ENCODE measurements at places on chromosomes 7 and 10.

DNA sequence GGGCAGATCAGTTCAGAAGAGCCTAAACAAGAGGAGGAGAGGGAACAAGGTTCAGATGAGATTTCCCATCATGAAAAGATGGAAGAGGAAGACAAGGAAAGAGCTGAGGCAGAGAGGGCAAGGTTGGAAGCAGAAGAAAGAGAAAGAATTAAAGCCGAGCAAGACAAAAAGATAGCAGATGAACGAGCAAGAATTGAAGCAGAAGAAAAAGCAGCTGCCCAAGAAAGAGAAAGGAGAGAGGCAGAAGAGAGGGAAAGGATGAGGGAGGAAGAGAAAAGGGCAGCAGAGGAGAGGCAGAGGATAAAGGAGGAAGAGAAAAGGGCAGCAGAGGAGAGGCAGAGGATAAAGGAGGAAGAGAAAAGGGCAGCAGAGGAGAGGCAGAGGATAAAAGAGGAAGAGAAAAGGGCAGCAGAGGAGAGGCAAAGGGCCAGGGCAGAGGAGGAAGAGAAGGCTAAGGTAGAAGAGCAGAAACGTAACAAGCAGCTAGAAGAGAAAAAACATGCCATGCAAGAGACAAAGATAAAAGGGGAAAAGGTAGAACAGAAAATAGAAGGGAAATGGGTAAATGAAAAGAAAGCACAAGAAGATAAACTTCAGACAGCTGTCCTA lies 52.7 kb upstream of the AGBL3 start:
- DNase-seq, result no peak

DNA sequence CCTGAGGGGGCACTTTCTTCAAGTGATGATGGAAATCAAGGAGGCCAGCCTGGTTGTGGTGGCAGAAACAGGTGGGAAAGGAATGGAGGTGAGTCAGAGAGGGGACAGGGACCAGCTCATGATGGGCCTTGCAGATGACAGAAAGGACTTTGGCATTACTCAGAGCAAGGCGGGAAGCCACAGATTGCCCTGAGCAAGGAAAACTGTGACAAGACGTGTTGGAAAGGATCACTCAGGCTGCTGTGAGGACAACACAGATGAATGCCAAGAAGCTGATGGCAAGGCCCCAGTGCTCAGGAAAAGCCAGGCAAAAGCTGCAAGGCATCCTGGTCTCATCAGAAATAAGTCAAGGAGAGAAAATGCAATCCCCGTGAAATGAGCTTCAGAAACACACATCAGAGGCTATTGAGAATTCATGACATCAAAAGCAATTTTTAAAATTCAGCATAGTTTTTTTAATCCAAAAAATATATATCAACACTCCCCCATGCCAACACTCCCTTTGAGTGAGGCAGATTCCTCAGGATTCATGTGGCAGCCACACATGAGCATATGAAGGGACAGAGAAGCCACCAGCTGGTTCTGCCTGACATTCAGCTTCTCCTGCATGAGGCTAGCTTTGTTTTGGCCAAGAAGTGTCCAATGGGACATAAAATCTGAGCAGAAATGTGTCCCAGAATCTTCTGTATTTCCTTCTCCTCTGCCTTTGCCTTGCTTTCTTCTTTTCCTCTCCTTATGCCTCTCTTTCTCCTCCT lies 244.5 kb upstream of the MYO3A start:
- DNase-seq, result no peak

DNA sequence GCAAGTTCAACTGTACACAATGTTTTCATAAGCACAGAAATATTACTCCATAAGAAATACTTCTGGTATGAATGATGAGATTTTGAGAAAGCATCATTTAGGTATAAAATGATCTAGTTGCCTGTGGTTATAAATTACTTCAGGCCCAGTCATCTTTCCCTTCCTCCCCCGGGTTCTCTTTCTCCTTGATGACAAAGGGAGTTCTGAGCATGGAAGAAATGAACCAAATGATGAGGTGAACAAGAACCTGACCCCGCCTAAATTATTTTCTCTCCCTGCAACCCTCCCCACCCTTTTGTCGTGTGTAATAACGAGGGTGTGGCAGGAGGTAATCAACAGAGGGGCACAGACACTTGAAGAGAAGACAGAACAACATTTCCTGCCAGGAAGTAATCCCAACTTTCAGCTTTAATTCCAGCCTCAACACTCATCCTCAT lies 319.6 kb upstream of the SP8 start:
- DNase-seq, result no peak

- DNase-seq, result no peak
Measured at GRCh38 chr10:31479752-31480151, 160.7 kb downstream of the ZEB1 start.

GRCh38 chr7:7772397-7772821 lies 54.0 kb upstream of the RPA3 start:
- DNase-seq, result no peak

- no peak for DNase-seq
Measured at GRCh38 chr7:155725006-155725355, 80.5 kb downstream of the RBM33 start.

DNA sequence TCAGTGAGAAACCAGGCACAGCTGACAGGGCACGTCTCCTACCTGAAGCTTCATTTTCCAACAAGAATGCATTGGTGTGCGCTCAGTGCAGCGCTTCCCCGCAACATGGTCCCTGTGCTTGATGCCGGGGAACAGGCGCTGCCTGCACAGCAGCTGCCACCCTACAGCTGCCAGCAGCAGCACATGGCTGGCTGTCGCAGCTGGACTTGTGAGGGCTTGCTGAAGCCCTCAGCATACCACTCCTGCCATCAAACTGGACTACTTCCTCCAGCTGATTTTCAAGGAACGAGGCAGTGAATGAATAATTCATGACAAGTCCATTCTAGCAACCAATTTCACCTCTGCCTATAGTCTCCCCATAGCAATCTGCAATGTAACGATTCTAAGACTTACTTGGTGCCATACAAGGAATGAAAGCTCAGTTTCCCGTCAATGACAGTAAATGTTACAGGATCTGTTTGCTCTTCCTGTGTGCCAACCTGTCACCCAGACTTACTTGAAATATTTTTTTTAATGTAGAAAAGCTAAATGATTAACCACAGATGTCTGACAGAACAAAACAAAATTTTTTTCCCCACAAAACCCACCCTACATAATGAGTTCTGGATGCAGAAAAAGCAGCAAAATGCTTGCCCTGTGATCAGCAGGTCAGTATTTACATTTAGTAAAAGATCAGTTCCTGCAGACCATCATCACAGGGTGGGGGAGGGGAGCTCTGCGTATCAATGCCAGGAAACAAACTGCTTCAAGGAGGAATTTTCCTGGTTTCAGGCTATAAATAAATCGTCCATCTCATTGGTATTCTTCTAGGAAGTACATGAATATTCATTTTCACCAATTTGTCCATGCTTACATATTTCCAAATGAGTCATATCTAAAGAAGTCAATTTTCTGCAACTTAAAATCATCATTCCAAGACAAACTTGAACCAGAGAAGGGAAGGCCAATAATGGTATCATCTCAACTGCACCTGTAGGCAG lies 140.6 kb downstream of the ALOX5 start:
- no peak for DNase-seq

DNA sequence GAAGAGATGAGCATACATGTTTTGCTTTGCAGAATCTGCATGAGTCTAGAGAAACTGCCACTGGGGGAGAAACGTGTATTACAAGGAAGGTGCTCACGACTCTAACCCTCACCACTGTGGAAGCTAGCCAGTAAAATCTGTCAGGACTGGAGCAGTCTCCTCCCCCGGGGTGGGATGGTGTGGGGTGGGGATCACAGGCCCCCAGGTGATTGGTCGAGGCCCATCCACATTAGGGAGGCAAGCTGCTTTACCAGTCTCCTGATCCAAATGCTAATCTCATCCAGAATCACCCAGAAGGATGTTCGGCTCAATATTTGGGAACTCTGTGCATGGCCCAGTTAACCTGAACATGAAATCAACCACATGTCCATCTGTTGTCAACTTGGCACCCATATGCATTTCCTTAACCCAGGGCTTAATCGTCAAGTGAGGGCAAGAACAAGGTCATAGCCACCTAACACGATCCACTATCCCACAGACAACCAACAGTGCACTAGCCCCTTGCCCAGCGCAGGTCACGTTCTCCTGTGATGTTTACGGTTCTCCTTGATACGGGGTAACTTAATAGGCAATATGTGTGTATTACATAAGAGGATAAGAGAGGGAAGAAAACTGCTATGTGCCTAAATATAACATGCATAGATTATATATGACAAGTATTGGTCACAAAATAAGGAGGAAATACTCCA lies 40.8 kb downstream of the DNAJB6 start:
- no peak for DNase-seq

- DNase-seq, result no peak
Measured at GRCh38 chr10:95651346-95652060, 5.0 kb downstream of the ALDH18A1 start.

GRCh38 chr10:63199716-63200115 lies 66.6 kb downstream of the NRBF2 start:
- no peak for DNase-seq

DNA sequence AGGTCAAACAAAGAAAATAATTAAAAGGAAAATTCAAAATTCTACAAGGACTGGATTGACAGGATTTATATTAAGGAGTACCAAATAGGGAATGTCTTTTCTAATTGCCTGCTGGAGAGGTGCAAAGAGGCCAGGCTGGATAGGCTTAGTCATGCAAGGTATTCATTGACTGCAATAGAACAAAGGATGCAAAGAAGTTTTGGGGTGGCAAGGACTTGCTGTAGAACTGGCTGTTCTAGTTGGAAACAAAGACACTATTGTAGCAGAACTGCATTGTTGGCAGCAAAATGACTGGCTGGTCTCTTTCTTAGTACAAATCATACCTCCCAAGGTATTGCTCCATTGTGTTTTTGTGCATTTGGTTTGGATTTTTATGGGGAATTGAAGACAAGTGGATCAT lies 10.1 kb downstream of the ITGB8 start:
- no peak for DNase-seq

DNA sequence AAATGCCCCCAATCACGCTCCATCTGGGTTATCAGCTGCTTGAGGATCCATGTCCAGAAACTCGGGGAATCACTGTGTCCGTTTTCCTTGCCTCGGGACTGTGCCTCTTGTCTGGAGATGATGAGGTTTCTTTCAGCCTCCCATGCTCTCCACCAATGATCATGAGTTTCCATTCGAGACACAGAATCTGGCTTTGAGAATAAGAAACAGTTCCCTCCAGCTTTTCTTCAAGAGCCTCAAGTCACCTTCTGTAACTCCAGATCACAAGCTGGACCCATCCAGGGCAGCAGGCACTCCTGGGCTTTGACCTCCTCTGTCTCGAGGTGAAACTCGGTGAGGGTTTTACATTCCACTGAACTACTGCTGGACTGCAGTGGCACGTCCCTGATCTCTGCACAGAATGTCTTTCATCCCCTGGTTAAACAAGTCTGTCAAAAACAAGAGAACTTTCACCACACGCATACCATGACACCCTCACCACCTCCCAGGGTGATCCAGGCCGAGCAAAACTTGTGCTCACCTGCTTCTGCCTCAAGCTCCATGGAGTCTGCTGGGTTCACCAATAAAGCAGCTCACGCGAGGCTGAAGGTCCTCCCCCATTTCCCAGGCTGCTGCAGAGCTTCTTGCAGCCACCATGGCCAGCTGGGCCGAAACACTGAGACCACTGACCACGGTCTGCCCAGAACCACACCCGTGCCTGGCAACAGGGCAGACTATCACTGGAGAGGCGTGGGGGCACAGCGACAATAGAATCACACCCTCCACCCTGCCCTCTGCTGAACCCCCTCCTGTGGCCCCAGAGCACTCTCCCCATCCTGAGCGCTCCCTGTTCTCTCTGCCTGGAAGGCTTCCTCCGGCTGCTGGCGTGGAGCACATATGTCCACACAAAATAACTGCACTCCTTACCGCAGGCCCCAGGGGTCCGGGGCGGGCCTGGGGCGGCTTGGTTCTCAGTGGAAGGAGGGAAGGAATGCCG lies 25.1 kb downstream of the MAT1A start:
- no peak for DNase-seq

Measured in stimulated activated CD4-positive, alpha-beta T cell treated with anti-CD3 and anti-CD28 coated beads, TNF-alpha, amount 100 ng/mL, for 24 hours (primary cell).